Posterior vena cava (tissue), 2 donors: ENCODE measurements at places on chromosomes 11 and 22.

DNA sequence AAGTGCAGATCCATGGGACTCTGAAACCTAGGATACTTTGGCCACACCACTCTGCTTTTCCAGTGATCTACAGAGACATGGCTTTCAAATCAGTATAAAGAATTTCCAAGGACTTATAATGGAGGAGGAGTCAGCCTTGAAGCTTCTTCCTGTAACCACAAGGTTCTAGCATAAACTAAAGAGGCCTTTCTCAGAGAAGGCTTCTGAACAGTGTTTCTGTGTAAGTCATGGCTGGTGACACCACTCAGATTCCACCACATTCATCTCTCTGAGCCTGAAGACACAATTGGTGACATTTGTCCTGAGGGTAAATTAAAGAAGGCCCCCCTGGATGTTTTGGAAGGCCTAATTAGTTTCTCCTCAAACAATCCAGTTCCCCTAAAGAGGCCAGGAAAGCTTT is 29.0 kb upstream of the ADORA2A start:
- DNase-seq = no peak

DNA sequence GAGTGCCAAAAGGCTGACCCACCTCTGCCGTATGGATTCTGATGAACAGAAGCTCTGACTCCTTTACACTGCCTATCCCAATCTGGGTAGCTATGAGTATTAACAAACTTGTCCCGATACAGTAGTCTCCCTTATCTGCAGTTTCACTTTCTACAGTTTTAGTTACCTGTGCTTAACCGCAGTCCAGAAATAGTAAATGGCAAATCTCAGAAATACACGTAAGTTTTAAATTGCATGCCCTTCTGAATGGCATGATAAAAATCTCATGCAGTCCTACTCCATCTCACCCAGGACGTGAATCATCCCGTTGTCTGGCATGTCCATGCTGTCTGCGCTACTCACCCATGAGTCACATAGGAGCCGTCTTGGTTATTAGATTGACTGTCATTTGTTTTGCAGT is 68.8 kb downstream of the SNX19 start:
- no peak for DNase-seq

- peak; percentile 89 for DNase-seq
Measured at GRCh38 chr22:27775087-27775698, 26.4 kb downstream of the MN1 start.

GRCh38 chr11:1340111-1340510 is 30.7 kb upstream of the TOLLIP start:
- no peak for DNase-seq

DNA sequence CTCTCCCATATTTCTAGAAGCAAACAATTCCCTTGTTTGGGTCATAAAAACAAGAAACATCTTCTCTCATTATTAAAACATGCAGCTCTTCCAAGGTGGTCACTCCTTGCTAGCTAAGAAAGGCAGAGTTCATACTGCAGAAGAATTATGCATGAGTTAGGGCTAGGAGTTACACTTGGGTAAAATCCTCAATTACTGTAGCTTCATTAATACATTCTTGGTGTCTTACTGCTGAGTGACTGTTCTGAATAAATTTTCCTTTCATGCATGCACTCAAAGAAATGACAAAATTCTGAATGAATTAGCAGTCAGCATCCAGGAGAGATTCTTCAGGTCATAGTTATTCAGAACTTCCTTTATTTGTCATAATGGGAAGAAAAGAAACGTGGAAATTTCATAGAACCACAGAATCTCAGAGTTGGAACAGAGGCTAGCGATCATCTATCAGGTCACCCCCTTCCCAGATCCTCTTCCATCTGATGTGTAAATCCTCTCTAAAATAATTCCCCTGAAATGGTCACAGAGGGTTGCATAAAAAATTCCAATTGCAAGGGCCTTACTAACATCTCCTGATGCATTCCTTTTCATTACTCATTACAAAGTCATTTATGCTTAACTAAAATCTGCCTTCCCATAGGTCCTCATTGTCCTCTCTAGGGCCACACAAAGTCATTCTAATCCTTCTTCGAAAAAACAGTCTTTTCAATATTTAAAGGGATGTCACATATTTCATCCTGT is 771.5 kb downstream of the DLG2 start:
- DNase-seq = no peak

- DNase-seq = no peak
Measured at GRCh38 chr11:57439786-57440185, 12.9 kb upstream of the SLC43A3 start.

DNA sequence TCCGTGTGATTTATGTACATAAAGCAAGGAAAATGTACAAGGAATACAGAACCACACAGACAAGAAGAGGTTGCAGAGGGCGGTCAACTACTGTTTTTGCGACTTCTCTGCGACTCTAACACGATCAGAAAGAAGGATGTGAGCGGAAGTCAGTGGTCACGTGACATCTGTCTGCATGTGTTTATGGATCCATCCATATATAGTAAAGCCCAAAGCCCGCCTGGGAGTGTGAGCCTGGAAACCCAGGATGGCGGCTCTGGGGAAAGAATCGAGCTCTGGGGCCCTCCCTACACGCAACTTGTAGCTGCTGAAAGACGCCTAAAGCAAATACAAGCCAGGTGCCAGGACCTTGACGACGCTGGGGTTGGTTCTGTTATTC is 8.8 kb downstream of the OSBPL5 start:
- peak; percentile 77 for DNase-seq

GRCh38 chr11:96033095-96033494 is 109.2 kb upstream of the MTMR2 start:
- DNase-seq = no peak

DNA sequence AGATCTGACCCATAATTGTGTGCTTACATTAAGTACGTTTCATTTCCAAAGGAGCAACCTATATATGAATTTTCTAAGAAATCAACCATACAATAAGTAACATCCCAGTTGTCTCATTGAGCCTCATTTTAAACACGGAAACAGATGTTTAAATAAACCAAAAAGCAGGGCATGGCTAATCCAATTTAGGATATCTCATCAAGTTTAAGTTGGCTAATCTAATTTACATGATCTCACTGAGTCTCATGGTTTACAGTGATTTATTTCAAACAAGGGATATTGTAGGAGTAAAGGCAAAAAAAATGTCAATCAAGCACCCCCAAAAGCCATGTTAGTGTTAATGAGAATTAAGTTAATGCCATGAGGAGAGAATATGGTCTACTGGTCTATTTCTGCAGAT is 499.8 kb upstream of the CCDC90B start:
- DNase-seq = no peak

DNA sequence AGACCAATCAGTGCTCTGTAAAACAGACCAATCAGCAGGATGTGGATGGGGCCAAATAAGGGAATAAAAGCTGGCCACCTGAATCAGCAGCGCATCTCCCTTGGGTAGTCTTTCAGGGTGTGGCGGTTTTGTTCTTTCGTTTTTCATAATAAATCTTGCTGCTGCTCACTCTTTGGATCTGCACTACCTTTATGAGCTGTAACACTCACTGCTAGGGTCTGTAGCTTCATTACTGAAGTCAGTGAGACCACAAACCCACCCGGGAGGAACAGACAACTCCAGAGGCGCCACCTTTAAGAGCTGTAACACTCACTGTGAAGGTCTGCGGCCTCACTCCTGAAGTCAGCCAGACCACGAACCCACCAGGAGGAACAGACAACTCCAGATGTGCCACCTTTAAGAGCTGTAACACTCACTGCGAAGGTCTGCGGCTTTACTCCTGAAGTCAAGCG is 175.5 kb upstream of the PDGFD start:
- peak; percentile 70 for DNase-seq

- DNase-seq = no peak
Measured at GRCh38 chr11:79119491-79120284, 321.1 kb downstream of the TENM4 start.

DNA sequence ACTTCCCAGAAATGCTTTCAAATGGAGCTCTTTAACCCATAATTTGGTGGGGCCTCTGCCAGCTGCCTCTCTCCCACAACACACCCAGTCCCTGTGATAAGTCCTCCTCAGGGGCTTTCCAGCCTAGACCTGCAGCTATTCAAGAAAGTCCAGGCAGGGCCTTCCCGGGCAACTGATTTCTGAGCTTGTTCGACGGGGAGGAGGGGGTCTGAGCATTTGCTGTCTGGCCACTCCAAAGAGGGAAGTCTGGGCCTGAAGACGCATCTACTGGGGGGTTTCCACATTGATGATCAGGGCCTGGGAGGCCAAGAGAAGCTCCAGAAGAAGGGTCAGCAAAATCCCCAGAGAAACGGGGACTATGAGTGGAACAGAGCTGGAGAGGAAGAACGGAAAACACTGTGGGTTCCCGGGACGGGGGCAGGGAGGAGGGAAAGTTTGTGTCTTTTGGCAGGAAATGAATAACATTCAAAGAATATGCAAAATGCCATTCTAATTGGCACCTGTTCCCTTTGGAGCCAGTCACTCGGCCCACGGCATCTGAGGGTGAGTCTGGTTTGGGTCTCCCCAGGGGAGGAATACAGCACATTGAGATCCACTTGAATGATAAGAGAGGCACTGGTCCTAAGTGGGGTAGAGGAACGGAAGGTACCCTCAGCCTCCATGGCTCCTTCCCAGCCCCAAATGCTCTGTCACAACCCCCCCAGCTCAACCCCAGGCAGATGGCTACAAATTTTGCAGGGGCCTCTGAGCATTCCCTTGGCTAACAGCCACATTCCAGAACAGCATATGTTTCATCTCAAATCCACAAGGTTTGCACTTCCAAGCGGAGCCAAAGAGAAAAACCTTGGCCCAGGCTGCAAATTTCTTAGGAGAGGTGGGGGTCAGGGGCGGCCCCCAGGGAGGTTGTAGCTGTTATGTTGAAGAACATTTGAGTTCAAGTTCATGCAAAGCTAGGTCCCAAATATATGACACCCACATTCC is 72.0 kb downstream of the RPUSD4 start:
- peak; percentile 70 for DNase-seq

GRCh38 chr11:78379039-78379670 is 38.5 kb downstream of the GAB2 start:
- no peak for DNase-seq

- DNase-seq = peak; percentile 78
Measured at GRCh38 chr11:130166457-130166784, 6.8 kb downstream of the ST14 start.

DNA sequence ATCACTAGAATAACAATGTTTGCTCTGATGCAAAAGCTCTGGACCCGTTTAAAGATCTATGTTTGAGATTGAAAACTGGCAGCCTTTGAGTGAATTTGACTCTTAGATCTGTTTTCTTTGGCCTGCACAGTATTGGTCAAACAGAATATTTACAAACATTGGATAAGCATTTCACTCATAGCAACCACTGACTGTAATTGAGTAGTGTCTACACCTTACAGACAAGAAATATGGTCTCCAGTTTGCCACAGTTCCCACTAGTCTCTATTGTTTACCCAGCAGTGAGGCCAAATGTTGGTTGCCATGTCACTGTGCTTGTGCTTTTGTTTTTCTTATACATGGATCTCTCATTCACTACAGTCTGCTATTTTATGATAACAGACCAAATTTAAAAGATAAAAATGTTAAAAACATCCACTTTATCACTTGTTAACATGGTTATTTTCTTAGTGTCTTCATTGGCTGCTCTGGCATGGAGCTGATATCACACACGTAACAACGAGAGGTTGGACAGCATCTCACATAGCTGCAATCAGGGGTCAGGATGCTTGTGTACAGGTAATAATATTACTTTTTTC is 12.2 kb downstream of the ANKRD42 start:
- DNase-seq = no peak

DNA sequence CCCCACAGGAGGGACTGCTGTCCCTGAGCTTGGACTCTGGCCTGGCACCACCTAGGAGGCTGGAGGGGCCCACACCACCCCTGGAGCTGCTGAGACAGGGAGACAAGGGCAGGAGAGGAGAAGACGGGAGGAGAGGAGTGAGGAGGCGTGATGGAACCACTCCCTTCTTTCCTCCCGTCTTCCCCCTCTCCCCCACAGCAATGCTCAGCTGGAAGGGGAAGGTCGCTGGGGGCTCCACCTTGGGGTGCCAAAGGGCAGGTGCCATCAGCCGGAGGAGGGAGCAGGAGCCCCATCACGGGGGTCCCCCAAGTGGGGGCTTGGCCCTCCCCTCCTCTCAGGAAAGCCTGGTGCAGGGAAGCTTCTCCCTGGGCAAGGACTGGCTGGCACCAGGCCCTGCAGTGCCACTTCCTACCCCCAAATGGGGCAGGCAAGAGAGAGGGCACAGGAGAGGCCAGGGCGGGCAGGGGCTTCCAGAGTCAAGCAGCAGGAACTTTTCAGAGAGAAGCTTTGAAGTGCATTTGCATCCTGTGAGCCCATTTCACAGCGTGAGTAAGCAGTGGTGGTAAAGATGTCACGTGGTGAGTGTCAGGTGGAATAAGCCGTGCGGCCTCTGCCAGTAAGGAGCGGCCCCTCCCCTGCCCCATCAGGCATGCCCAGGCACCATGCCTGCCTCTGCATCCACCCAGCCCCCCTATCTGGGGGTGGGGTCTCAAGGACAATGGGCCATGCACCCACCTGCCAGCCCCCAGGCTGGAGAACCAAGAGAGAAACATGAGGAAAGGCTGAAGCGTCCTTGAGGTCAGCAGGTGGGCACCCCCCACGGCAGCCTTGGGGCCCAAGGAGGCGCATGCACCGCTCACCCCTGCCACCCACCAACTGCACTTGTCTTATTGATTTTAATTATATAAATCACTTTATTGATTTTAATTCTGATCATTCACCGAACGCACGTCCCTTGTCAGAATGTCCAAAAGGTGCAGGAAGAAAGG is 4.9 kb downstream of the IGF2 start:
- no peak for DNase-seq

GRCh38 chr22:42425337-42425988 is 6.7 kb downstream of the NFAM1 start:
- no peak for DNase-seq

DNA sequence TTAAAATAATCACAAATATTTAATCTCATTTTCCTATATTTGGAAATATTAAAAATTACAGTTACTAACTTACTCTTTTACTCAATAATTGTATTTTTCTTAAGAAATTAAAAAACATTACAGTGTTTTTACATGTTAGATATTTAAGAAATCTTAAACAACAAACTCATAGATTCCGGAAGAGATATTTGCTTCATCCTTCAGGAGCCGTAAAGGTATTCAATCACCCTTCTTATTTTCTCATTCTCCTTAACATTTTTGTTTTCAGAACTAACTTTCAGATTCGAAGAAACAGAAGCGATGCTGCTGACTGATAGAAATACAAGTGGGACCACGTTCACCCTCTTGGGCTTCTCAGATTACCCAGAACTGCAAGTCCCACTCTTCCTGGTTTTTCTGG is at the start of gene OR5D18:
Gene OR5D18, plus strand, starts transcription at position 301 of the 400 bp plus-strand sequence. Its CDS starts 0 bp downstream, at position 301.
- DNase-seq = no peak

- DNase-seq = peak; percentile 68
Measured at GRCh38 chr11:47388697-47389576, 10.6 kb upstream of the SPI1 start.

- no peak for DNase-seq
Measured at GRCh38 chr11:85795712-85796487, 15.0 kb downstream of the SYTL2 start.

DNA sequence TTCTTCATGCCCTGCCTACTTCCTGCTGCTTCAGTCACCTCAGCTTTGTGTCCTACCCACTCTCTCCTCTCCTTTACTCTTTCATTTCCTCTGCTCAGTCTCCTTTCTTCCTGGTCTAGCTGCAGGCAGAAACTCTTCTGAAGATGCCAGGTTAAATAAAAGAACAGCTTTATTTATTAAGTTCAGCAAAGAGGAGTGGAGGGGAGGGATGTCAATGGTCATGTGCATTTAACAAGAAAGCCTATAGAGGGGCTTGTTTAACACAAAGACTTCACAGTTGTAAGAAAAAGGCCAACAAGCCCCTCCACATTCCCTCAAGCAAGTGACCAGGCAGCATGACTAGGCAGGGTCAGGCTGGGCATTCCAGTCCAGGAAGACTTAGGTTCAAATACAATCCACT is 609.2 kb downstream of the INSC start:
- DNase-seq = no peak
